ENCODE measurements at places on chromosomes 7 and 10.

- peak; percentile 14 for DNase-seq
These were observed 106.2 kb downstream of the SNX10 start for GRCh38 chr7:26397796-26398426.

- DNase-seq: no peak
These were observed 275.8 kb downstream of the DIP2C start for GRCh38 chr10:413662-414071.

- DNase-seq: no peak
These were observed 26.3 kb downstream of the TTYH3 start for GRCh38 chr7:2657920-2658671.

DNA sequence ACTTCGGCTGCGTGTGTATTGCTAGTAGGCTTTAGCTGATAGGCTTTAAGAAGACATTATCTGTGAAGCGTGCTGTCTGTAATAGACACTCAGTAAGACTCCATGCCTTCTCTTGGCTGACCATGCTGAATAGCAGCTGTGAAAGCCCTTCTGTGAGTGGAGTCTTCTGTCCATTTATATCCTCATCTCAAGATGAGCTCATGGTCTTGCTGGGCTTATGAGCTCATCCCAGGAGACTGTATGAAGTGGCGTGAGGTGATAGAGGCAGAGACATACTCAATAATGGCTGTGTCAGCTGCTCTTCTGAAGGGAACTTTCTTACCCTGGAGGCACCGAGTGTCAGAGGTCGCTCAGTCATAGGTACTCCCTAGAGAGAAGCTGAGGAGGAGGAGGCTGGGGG lies 111.5 kb downstream of the SH2D4B start:
- no peak for DNase-seq

Measured in kidney capillary endothelial cell (primary cell).